Hematopoietic multipotent progenitor cell treated with erythropoietin and hydrocortisone succinate and interleukin-3 and kit ligand, for 17 days (in vitro differentiated cells): ENCODE measurements at places on chromosomes 5 and 9.

- DNase-seq, result no peak
Measured at GRCh38 chr9:5231212-5231611, at the start of gene INSL4. Gene INSL4, plus strand, starts transcription at chr9:5231419. Its CDS starts 105 bp downstream, at chr9:5231524.

GRCh38 chr9:133583586-133583985 lies 25.6 kb downstream of the FAM163B start:
- no peak for DNase-seq

DNA sequence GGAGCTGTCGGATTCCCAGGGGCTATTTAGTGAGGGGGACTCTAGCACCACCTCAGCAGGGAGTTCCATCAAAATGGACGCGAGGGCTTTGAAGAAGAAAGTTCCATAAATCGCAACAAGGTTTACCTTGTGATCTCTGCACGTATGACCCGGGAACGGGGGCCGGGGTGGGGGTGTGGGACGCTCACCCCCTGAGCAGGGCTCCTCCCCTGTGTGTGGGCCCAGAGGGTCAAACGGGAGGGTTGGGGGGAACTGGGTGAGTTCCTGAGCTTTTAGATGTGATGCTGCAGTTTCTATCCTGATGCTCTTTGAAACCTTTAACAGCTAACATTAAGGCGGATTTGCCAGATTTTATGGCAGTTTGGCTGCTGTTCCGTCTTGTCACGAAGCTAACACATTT lies 18.9 kb upstream of the LRRC14B start:
- no peak for DNase-seq

GRCh38 chr5:35533156-35533555 lies 84.5 kb upstream of the SPEF2 start:
- DNase-seq, result no peak

DNA sequence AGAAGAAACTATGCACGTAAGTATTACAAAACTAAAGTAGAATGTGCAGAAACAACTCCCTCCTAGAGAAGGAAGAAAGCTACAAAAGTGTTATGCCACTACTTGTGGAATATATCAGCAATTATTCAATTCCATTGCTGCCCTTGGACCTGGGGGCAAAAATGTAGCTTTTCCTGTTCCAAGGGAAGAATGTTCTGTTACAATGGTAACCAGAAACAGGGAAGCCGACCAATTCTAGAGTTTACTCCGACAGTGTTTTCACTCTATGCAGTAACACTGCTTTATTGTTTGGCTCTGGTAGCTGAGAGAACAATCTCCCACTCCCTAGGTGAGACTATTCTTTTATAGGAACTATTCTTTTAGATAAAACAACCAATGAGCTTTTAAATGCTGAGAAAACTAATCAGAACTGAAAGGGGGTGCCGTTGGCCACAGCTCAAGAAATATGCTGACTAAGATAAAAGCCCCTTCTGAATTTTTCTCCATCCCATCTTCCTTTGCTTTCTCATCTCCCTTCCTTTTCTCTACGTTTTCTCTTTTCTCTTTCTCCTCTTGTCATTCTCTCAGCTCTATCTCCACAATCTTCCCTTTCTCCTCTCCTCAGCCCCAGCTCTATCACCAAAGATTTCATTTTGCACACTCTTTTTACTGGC lies 54.1 kb downstream of the SLC1A3 start:
- no peak for DNase-seq
